Activated CD4-positive, CD25-positive, alpha-beta regulatory T cell treated with anti-CD3 and anti-CD28 coated beads, Interleukin-2, amount 50 U/mL, for 72 hours (primary cell): ENCODE measurements at places on chromosomes 1 and 21.

DNA sequence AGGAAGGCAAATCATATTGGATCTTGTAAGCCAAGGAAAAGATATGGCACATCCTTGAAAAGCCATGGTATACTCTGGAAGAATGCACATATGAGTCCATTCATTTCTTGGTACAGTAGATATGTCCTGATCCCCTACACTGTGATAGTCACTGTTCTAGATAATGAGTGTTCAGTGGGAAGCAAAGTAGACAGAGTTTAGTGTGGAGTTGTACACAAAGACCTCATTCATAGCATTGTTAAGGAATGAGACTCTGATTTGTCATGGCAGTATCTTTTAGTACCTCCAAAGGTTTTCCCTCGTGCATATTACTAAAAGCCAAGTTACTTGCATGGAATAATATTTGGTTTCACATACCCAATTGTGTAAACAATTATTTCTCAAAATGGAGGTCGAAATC, 204.7 kb downstream of the NFIA start:
- no peak for DNase-seq

GRCh38 chr21:42426424-42426823, 22.7 kb downstream of the UBASH3A start:
- no peak for DNase-seq

DNA sequence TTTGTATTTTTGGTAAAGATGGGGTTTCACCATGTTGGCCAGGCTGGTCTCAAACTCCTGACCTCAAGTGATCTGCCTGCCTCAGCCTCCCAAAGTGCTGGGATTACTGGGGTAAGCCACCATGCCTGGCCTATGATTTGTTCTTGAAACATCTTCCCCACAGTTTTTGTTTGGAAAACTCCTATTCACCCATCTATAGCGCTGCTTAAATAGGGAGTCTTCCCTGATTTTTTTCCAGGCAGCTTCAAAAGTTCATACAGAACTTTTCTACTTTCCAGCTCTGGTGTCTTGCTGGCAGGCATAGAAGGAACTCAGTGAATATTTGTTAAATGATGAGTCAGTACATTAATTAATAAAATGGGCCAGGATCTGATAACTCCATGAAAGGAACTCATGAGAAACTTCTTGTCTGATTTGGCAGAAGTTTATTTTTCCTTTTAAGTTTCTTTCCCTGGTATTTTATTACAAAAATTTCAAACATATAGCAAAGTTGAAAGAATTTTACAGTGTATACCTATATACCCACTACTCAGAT, 33.0 kb upstream of the TTC22 start:
- no peak for DNase-seq

GRCh38 chr1:210915890-210916507, 217.9 kb downstream of the KCNH1 start:
- no peak for DNase-seq

- DNase-seq = no peak
Observed at GRCh38 chr1:223711173-223711572, 1.2 kb upstream of the CAPN2 start.

DNA sequence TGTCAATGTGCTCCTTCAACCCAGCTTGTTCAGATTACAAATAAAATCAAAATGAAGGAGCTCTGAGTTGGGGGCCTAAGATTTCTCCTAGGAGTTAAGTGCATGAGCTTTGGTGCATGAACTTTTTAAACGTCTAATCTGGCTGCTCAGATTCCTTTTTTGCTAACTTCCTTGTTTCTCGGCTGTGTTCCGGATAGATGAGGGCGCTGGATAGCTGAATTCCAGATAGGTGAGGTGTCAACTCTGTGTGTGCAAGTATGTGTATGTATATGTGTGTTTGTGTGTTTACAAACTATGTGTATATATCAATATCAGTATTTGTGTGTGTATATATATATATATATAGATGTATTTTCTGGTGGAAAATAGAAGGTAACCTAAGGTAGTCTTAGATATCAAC, 37.5 kb upstream of the RCAN3 start:
- DNase-seq = no peak

- DNase-seq = no peak
Observed at GRCh38 chr1:172085317-172085716, 244.0 kb downstream of the DNM3 start.

DNA sequence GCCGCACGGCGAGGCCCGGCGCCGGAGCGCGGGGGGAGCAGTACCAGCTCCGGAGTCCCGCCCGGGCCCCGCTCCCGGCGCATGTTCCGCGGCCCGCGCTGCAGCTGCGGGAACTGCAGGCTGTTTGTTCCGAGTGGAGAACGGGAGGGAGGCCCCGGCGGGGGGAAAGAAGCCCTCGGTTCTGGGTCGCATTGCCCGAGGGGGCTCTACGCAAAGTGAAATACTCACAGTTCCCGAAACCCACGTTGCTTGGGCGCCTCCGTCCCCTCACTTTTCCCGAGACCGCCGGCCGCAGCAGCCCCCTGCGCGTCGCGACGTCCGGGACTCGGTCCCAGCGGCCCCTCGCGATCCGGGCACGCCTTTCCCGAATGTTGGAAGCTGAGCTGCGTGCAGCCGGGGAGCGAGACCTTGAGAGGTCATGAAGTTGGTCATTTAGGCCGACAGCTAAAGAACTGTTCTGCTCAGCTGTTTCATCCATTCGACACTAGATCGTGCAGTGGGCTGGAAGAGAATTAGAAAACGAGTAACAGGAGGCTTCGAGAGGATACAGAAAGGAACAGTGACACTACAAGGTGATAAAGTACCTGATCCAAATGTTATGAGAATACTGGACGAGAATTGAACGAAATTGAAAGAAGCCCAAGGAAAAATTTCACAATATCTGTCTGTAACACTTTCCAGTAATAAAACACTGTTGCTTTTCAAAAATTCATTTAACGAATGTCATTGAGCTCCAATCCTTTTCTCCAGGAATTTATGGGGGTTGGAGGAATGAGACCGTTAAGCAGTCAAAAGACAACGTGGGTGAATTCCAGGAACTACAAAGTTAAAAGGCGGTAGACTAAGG, 657 bp upstream of the LIN9 start:
- no peak for DNase-seq

DNA sequence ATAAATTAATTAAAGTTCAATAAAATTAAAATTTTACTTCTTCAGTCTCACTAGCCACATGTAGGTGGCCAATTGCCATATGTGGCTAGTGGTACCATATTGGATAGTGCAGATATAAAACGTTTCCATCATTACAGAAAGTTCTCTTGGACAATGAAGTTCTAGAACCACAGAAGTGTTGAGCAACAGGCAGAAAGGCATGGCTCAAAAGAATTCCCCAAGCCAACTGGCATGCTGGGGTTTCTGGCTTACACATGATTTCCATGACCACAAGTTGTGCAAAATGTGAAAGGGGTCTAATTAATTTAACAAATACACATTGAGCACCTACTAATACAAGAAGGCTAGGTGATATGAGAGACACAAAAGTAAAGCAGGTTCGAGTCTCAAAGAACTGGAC, 72.2 kb upstream of the CDC42BPA start:
- DNase-seq = no peak

DNA sequence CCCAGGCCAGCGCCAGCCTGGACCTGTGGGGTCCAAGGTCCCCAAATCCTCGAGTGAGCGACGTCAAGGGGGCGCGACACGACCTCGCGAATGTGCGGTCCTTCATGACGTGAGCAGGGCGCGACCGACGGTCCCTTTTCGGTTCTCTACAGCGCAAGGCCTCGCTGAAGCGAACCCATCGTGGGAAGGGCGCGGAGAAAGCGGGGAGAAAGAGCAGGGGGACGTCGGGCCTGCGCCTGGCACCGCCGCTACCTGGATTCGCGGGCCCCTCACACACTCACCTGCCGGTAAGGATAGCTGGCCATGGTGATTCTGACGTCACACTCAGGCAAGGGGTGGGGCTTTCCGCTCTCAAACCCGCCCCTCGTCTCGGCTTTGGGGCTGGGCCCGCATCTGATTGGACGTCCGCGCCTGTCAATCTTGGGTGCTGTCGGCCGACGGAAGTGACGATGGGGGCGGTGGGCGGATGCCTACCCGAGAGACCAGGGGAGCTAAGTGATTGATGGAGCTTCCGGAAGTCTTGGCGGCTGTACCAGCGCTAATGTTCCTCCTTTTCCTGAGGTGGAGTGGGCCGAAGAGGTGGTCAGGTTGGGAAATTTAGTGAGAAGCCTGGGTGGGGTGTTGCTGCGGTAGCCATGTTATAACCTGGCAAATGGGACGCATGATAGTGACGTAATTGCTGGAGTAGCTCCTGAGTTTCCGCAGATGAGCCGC, at the start of gene PEF1:
Gene PEF1, minus strand, starts transcription at position 317 of the 714 bp plus-strand sequence. Its CDS starts 12 bp downstream, at position 305.
- peak; percentile 99 for DNase-seq

- DNase-seq = peak; percentile 78
Observed at GRCh38 chr1:65066766-65067490, 81.1 kb upstream of the AK4 start.

DNA sequence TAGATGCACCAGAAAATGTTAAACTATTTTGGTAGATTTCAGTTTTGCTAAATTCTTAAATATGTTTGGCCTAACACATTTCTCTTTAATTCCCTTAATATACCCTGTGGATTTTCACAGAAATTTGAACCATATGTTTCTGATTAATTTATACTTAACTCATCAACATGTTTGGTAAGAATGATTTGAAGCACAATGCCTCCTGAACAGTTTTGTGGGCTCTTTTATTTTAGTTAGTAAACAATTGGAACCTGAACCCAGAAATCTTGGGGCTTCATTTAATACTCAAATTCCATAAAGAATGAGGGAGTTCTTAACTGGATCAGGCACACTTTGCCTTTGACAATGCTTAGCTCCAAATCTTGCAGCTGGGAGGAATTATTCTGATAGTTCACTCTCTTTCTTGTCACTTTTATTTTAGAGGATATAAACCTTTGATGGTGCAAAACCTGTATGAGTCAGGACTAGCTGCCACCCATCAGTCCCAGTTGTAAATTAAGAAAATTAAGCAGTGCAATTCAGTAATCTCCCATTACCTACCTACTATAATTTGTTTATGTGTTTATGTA, 24.6 kb upstream of the LYPLAL1 start:
- no peak for DNase-seq

GRCh38 chr21:36127250-36127904, 7.5 kb upstream of the CBR3 start:
- no peak for DNase-seq

GRCh38 chr1:110477041-110477440, 26.1 kb downstream of the PROK1 start:
- no peak for DNase-seq

DNA sequence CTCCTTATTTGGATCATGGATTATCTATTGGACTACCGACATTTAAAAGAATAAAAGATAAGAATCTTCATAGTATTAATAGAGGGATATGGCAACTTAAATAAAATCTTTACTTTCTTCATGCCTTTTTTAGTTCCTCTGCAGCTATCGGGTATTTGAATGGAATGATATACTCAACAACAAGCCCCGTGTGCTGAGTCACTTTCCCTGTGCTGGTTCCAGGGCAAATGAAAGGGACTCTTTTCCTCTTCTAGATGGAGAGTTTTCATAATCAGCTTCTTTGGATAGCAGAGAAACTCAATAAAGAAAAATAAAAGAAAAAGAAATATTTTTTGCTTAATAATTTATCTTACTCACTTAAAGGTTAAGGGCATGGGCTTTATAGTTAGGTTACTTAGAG, 213.7 kb downstream of the LRRC40 start:
- DNase-seq = no peak

- DNase-seq = no peak
Observed at GRCh38 chr1:12480041-12480440, 138.0 kb downstream of the DHRS3 start.

GRCh38 chr1:154186177-154186576, 5.7 kb downstream of the TPM3 start:
- DNase-seq = peak; percentile 68

DNA sequence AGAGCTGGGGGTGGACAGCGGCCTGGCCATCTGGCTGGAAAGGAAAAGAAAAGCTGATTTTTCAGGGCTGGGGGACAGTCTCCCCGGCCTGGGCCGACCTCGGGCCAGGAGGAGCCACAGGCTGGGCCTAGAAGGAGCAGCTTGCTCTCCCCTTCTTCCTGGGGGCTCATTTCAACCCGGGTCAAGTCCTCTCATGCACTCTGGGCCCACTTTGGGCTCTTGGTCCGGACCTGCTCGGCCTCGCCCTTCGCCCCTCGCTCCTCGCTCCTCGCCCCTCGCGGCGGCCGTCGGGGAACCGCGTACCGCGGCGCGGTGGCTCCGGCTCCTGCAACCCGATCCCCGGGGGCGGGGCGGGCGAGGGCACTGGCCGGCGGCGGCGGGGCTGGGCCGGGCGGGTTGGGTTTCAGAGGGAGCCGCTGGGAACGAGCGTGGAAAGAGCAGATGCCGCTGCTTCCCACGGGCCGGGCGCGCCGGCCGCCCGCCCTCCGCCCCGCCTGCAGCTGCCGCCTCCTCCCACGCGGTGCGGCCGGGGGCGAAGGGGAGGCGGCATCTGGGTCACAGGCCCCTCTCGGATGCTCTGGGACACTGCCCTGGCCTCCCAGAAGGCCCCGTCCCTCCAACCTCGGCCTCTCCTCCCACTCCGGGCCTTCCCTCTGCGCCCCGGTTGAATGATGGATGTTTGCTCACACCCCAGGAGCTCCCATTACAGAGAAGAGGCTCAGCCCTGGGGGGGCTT, 6.6 kb downstream of the HEYL start:
- DNase-seq = no peak

DNA sequence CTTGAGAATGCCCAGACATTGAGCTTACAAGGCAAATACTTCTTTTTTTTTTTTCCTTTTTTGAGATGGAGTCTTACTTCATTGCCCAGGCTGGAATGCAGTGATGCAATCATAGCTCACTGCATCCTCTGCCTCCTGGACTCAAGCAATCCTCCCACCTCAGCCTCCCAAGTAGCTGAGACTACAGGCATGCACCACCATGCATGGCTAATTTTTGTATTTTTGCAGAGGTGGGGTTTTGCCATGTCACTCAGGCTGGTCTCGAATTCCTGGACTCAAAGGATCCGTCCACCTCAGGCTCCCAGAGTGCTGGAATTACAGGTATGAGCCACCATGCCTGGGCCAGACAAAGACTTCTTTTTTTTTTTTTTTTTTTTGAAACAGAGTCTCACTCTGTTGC, 79.1 kb downstream of the NUP210L start:
- no peak for DNase-seq

DNA sequence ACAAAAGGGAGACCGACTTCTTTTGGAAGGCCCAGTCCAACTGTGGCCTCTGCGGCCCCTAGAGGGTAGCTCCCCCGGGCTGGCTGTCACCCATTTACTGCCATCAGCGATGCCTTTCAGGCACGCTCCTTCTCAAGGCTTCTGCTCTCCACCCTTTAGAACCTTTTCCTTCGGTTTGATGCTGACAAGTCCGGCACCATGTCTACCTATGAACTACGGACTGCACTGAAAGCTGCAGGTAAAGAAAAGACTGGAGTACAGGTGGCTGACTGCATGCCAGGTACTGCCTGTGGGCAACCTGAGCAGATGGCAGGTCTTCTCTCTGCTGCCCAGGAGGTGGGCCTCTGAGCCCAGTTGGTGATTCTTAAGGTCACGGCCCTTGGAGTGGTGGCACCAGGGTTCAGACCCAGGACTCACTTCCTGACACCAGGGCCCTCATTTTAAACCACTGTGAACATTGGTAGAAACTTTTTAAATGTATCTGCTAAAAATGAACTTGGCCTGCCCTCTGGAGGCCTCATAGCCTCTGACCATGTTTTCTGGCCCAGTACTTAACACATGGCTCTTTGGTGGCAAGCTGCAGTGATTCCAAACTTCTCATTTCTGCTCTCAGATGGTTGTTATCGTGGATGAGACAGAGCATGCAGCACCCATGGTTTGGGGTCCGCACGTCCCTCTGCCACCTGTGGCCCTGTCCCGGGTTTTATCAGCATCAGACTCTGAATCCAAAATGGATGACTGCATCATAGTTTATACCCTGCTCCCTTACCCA, 45.7 kb downstream of the CAPN9 start:
- no peak for DNase-seq

- DNase-seq = no peak
Observed at GRCh38 chr1:210747890-210748289, 386.1 kb downstream of the KCNH1 start.
